ENCODE measurements at places on chromosomes 4 and X.

- no peak for DNase-seq
Observed at GRCh38 chrX:47936224-47936939, 67.4 kb downstream of the ZNF182 start.

GRCh38 chr4:110540982-110541451 is 65.1 kb downstream of the ENPEP start:
- DNase-seq: no peak

- peak; percentile 19 for DNase-seq
Observed at GRCh38 chrX:57286507-57287251, at the start of gene FAAH2. TSS of gene FAAH2 (plus strand) at chrX:57286706. CDS start at chrX:57286826, 120 bp downstream.

DNA sequence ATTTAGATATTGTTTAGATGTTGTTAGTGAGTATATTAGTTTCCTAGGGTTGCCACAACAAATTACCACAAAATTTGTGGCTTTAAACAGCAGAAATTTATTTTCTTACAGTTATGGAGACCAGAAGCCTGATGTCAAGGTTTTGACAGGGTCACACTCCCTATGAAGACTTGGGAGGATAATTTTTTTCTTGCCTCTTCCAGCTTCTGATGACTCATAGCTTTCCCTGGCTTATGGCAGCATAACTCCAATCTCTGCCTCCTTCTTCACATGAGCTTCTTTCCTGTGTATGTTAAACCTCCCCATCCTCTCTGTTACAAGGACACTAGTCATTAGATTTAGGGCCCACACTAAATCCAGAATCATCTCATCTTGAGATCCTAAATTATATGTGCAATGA is 20.9 kb upstream of the RAB40A start:
- no peak for DNase-seq

GRCh38 chr4:40564815-40565483 is 64.7 kb downstream of the RBM47 start:
- no peak for DNase-seq

DNA sequence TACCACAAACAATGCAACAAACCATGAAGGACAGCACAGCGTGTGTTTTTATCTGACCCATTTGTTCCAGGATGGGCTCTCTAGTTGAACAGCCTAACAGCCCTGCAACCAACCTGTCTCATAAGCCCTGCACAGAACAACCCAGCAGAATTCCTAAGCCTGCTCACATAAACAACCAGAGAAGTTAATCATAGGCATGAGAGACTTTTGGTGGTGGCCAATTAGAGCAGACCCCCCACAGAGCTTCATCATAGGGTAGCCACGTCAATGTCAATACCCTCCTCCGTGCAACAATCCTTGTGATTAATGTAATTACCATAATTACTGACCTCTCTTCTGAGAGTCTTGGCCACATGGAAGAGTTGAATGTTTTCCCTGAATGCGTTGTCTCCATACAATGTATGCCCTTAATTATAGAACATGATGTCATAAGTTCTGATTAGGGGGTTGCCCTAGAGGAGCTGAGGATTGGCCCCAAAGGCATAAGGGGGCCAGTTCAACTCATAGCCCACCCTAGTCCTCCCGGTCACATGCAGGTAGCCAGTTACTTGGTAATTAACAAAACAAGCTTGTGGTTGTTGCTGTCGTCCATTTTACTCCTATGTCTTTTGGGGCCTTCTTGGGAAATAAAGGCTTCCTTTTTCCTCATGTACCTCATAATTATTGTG is 92.7 kb downstream of the SYNPO2 start:
- DNase-seq: no peak

DNA sequence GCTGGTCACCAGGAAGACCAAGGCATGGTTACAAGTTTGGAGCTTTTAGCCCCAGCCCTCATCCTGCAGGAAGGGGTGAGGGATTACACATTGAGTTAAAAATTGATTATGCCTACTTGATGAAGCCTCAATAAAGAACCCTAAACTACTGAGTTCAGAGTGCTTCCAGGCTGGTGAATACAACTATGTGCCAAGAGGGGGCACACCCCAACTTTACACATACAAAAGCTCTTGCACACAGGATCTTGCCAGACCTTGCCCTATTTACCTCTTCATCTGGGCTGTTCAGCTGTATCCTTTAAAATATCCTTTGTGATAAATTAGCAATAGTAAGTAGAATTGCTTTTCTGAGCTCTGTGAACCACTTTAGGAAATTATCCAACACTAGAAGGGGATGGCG is 489.3 kb downstream of the INPP4B start:
- no peak for DNase-seq

- peak; percentile 89 for DNase-seq
Observed at GRCh38 chr4:1684506-1685234, 557 bp upstream of the FAM53A start.

GRCh38 chr4:81421346-81422218 is 50.1 kb downstream of the RASGEF1B start:
- no peak for DNase-seq

- DNase-seq: no peak
Observed at GRCh38 chrX:105658136-105658535, 164.2 kb upstream of the NRK start.

- DNase-seq: no peak
Observed at GRCh38 chr4:110840221-110840654, 217.4 kb upstream of the PITX2 start.

- no peak for DNase-seq
Observed at GRCh38 chrX:19577181-19577810, 62.0 kb upstream of the MAP3K15 start.

GRCh38 chrX:38570396-38570795 is 9.1 kb downstream of the TSPAN7 start:
- DNase-seq: no peak

GRCh38 chr4:80016506-80016905 is 56.5 kb downstream of the ANTXR2 start:
- DNase-seq: no peak

DNA sequence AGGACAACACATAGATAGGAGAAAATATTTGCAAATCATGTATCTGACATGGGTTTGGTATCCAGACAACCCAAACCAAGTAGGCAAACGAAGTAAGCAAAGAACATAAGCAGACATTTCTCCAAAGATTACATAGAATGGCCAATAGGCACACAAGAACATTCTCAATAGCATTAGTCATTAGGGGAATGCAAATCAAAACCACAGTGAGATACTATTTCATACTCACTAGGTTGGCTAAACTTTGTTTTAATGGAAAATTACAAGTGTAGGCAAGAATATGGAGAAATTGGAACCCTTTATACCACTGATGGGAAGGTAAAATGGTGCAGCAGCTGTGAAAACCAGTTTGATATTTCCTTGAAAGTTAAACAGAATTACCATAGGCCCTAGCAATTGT is 74.7 kb downstream of the CHRNA9 start:
- no peak for DNase-seq

GRCh38 chrX:2820136-2820771 is 8.5 kb upstream of the GYG2 start:
- DNase-seq: no peak

DNA sequence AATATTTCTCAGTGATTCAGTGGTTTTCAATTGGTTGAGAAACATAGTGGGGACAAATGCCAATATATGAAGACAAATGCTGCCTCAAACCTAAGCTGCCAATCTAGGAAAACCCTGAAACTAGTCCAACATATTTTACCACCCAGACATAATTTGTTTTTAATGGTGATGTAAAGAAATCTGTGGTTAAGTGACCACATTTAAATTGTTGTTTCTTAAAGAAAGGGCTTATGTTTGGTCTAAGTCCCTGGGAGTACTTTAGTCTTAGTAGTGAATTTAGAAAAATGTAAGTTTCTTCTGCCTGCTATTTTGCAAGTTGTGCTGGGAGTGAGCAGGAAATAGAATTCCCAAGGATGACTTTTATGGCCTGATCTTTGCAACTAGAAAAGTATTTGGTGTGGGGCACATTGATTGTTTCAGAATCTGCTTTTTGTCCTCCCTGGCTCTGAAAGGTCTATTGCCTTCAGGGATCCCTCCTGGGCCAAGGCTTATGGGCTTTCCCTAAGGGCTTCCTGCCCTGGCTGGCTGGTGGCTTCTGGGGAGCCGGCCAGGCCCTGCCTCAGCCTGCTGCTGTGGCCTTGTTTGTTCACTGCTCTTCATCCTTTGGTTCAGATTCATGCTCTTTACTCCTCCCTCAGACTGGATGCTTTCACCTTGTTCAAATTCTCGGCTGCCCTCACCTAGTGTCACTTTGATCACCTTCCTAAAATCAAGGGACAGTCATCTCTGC is 169.8 kb upstream of the JADE1 start:
- DNase-seq: no peak

DNA sequence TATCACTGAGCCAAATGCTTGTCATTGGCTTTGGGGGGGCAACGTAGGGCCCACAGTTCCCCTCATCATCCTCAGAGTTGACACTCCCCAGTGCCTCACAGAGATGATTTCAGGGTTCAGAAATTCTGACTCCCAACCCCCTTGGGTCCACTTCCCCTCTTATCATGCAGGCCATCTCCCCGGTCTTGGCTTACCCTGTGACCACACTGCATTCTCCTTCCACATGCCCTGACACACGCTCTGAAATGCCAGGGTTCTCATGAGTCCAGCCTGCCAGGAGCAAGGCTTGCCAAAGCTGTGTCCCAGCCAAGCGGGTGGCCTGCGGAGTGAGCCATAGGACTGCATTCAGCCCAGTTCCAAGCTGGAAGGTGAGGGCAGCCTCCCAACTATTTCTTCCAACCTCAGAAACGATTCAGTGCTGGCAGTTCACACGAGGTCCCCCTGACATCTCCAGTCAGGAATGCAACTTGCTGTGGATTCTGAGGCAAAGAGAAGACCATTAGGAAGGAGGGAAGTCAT is 101.2 kb downstream of the SMIM20 start:
- DNase-seq: no peak

GRCh38 chr4:97309121-97309520 is 834.2 kb downstream of the STPG2 start:
- DNase-seq: no peak

GRCh38 chr4:153655002-153655541 is 29.0 kb upstream of the TLR2 start:
- no peak for DNase-seq

GRCh38 chrX:40146262-40147125 is 48.7 kb upstream of the BCOR start:
- no peak for DNase-seq

GRCh38 chr4:26220696-26221095 is 100.1 kb upstream of the RBPJ start:
- no peak for DNase-seq
